Sigmoid colon (tissue), 7 donors: ENCODE measurements at places on chromosomes 13 and 19. TPM values are rescaled to one million over a fixed set of nuclear protein-coding genes. Genes with fewer than 3 reads are reported as not detected.

ZNF729 gene
- not detected for total RNA-seq

DNA sequence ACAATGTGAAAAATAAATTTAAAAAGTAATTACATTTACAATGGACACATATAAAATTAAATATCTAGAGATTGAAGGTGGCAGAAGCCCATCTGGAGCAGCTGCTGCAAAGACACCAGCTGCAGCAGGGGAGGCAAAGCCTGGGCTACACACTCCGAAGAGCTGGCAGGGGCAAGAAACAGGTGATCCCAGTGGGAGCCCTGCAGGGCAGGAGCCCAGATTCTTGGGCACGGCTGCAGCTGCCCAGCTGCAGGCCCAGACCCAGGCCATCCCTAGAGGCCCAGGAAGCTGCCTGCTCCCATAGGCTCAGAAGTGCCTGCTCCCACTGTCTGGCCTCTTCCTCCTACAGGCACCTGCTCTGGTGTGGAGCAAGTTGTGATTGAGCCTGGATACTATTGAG lies 1547.9 kb upstream of the SPRY2 start:
- H3K4me3 ChIP-seq: no peak overlapping the region
- DNase-seq: no peak
- no peaks in the 10 kb centered on the region for H3K4me1 ChIP-seq
- H3K27me3 ChIP-seq: no peaks in the 10 kb centered on the region
- no peaks in the 10 kb centered on the region for H3K36me3 ChIP-seq

HMG20B gene
- 114 TPM for total RNA-seq

SPRED3 gene
- 0.36 TPM for total RNA-seq

DNA sequence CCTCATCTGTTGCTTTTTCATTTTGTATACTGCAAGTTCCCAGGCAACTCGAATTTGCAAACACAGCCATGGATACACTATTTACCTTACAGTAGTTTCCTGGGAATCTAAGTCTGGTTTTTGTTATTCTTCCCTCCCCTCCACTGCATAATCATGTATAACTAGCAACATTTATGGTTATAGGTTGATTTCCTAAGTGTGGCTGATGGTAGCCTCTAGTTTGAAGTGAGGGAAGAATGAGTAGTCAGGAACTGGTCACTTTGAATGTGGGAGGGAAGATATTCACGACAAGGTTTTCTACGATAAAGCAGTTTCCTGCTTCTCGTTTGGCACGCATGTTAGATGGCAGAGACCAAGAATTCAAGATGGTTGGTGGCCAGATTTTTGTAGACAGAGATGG lies at the start of gene KCNRG:
Gene KCNRG (plus strand): TSS at position 187 of the 400 bp plus-strand sequence. CDS start 50 bp downstream, at position 237.
- H3K36me3 ChIP-seq: peaks cover 21% of the 10 kb centered on the region
- no peak within 1 kb of the TSS for H3K27ac ChIP-seq
- DNase-seq: no peak

F10 gene
- 6.1 TPM for total RNA-seq

GRCh38 chr19:1097810-1098176 lies 2.6 kb upstream of the POLR2E start:
- no peak overlapping the region for H3K4me3 ChIP-seq
- H3K36me3 ChIP-seq: no peaks in the 10 kb centered on the region
- no peaks in the 10 kb centered on the region for H3K27me3 ChIP-seq
- DNase-seq: no peak
- peak overlapping the region; percentile 100 for H3K27ac ChIP-seq

DNA sequence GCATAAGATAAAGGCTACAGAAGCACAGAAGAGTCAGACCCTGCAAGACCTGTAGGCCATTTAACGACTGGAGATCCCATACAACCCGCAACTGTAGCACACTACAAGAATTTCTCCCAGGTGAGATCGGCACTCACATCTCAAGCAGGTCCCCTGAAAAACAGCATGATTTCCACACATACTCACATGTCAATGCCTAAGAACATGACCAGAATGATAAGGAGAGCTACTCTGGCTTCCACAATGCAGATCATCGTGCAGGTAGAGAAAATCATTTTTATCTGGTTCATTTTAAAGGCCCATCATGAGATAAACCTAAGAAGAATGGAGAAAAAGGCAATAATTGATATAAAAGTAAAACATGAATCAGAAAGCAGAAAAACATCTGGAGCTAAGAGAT lies 17.5 kb upstream of the PEG3 start:
- no peak overlapping the region for H3K4me3 ChIP-seq
- H3K36me3 ChIP-seq: no peaks in the 10 kb centered on the region
- H3K27me3 ChIP-seq: no peaks in the 10 kb centered on the region
- no peak overlapping the region for H3K27ac ChIP-seq
- no peak for DNase-seq

DNA sequence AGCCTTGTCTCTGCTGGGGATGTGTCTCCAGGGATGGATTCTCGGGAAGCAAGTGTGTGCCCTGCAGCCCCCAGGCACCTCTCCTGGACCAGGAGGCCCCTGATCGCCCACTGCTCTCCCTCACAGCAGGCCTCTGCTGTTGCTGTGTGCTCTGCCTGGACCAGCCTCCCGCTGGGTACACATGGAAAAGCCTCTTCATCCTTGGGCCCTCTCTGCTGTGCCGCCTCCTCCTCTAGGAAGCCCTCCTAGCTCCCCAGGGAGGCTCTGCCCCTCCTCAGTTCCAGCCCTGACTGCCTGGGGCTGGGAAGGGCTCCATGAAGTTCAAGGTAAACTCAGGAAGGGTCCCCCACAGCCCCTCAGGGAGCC lies 12.0 kb downstream of the NDUFA11 start:
- DNase-seq: no peak
- no peak overlapping the region for H3K4me3 ChIP-seq
- peaks cover 8% of the 10 kb centered on the region for H3K36me3 ChIP-seq
- H3K27ac ChIP-seq: no peak overlapping the region

GRCh38 chr19:42216653-42217519 lies 591 bp downstream of the DEDD2 start:
- H3K4me3 ChIP-seq: peak overlapping the region; percentile 89
- H3K4me1 ChIP-seq: peaks cover 46% of the 10 kb centered on the region
- no peaks in the 10 kb centered on the region for H3K36me3 ChIP-seq
- no peaks in the 10 kb centered on the region for H3K27me3 ChIP-seq
- H3K27ac ChIP-seq: peak overlapping the region; percentile 89

DNA sequence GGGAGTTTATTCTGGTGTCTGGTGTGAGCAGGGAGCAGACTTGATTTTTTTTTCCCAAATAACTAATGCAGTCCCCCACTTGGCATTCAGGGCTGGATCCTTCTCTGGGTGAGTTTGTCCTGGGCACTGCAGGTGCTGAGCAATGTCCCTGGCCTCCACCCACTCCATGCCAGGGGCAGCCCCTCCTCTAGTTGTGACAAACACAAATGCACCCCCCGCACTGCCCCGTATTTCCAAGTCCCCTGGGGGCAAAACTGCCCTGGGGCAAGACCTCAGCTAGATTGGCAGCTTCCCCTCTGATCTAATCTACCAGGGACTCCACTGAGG lies 6.4 kb downstream of the MOB3A start:
- peaks cover 81% of the 10 kb centered on the region for H3K4me1 ChIP-seq
- H3K27me3 ChIP-seq: no peaks in the 10 kb centered on the region
- H3K36me3 ChIP-seq: peaks cover 6% of the 10 kb centered on the region
- H3K27ac ChIP-seq: peak overlapping the region; percentile 92
- DNase-seq: no peak

CACNG8 gene
- not detected for total RNA-seq

- no peak for DNase-seq
- H3K4me3 ChIP-seq: peak overlapping the region; percentile 29
- peaks cover 67% of the 10 kb centered on the region for H3K27me3 ChIP-seq
- no peaks in the 10 kb centered on the region for H3K4me1 ChIP-seq
These were observed 8.6 kb downstream of the C19orf25 start for GRCh38 chr19:1470305-1471009.

DNA sequence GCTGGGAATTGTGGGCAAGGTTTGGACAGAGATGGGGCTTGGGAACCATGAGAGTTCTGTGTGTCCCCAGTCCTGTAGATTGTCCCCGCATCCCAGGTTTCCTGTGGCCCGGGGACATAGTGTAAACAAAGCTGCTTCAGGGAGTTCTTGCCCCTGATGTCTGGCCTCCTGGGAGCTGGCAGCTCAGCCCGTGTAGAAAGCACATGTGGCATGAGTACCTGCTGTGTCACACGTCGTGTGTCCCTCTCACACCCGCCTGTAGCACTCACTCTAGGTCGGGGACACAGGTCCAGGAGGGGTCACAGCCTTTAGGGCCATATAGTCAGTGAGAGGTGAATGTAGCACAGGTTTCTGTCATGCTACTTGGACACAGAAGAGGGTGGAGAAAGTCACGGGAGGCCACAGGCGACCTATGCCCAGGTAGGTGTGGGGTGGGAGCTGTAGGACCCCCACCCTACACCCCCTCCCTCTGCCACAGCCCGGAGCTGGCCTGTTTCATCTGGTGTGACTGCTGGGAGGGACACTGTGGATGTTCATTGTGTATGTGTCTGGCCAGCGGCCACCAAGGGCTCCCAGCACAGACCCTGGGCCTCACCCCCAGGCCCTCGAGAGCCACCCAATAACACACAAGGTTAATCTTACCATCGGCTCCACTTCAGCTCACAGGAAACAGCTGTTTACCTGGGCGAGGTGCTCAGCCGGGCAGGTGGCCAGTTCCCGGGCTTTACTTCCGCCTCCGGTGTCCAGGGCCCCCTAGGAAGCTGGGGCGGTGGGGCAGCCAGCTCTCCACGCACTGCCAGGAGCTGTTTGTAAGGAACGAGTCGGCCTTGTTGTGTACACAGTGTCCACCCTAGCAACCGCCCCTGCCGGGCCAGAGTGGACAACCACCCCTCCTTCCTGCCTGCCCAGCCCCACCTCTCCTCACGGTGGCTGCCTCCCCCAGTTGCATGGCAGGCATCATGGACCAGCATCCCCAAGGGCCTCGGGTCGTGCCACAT lies 49.7 kb downstream of the COMP start:
- H3K4me3 ChIP-seq: no peak overlapping the region
- H3K27me3 ChIP-seq: no peaks in the 10 kb centered on the region
- no peak for DNase-seq
- H3K4me1 ChIP-seq: peaks cover 12% of the 10 kb centered on the region

- H3K36me3 ChIP-seq: no peaks in the 10 kb centered on the region
- no peak for DNase-seq
- no peaks in the 10 kb centered on the region for H3K27me3 ChIP-seq
- H3K4me1 ChIP-seq: peaks cover 12% of the 10 kb centered on the region
- no peak overlapping the region for H3K27ac ChIP-seq
These were observed 25.8 kb downstream of the LACC1 start for GRCh38 chr13:43905435-43906031.

DNA sequence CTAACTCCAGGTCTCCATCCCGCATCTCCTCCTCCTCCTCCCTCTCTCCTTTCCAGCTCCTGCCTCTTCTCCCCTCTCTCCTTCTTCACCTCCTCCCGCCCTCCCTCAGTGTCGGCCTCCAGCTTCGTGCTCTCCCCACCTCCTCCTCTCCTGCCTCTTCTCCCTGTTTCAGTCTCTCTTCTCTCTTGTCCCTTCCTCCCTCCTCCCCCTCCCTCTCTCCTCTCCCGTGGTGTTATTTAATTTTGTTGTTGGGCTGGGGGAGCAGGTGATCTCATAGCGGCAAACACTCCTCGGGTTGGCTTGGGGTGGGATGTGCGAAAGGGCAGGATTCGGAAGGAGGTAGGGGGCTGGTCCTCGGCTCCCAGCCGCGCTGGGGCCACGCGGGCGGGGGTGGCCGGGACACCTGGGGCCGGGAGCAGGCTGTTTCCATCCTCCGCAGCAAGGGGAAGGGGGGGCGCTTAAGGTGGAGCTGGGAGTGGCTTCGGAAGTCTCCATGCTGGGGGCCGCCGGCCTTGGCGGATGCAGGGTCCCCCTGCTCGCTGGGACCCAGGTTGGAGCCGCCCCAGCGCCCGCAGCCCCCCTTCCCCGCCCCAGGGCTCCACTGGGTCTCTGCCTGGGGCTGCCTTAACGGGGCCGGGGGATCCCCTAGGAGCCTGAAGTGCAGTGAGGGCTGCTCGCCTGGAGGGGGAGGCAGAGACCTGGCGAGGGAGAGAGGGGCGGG lies at the start of gene CA11:
Gene CA11 (minus strand): TSS at position 187 of the 721 bp plus-strand sequence. CDS start 555 bp downstream, outside the sequence.
- H3K4me1 ChIP-seq: peaks cover 18% of the 10 kb centered on the region
- H3K27me3 ChIP-seq: no peaks in the 10 kb centered on the region
- H3K36me3 ChIP-seq: no peaks in the 10 kb centered on the region
- peak within 1 kb of the TSS; percentile 92 for H3K27ac ChIP-seq

DNA sequence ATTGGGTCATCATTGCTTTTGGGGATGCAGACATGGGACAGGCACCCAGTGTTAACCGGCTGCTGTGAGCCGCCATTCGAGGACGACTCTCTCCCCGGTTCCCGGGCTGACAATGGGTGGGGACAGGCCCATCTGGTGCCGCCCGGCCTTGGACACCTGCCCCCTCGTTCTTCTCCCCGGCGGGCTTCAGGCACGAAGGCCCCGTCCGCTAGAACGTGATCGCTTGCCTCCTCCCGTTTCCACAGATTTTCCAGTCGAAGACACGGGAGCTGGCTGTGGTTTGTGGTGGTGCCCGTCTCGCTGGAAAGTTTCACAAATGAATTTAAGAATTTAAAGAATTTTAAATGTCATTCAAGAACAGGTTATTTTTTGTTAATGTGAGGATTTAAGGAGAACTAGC lies 2.0 kb downstream of the PALM start:
- peak overlapping the region; percentile 82 for H3K27ac ChIP-seq
- peaks cover 3% of the 10 kb centered on the region for H3K27me3 ChIP-seq
- DNase-seq: no peak
- H3K4me3 ChIP-seq: peak overlapping the region; percentile 95

DNA sequence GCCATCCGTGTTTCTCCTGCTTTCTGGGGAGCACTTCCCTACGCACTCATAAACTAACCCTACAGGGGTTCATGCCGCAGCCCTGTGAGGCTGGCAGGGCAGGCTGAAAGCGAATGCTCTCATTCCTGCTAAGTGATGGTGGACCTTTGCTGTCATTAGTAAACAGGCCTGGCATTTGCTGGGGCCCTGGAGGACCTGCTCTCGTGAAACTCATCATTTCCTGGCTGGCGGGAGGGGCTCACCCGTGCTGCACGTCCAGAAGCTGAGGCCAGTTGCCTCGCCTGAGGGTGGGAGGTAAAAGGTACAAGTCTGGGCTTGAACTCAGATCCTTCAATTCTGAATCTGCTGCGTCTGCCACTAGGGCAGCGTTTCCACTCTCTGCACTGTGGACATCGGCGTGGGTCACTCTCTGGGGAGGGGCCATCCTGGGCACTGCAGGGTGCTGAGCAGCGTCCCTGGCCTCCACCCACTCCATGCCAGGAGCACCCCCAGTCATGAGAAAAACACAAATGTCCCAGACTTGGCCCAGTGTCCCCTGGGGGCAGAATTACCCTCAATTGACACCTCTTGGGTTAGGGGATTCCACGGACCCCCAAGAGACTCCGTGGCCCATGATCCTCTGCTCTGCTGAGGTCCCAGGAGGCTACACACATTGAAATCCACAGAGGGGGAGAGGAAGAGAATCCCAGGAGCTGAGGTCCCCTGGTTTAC lies 7.0 kb downstream of the MOB3A start:
- H3K4me3 ChIP-seq: no peak overlapping the region
- H3K27ac ChIP-seq: peak overlapping the region; percentile 99
- H3K36me3 ChIP-seq: no peaks in the 10 kb centered on the region
- no peaks in the 10 kb centered on the region for H3K27me3 ChIP-seq
- no peak for DNase-seq
- peaks cover 93% of the 10 kb centered on the region for H3K4me1 ChIP-seq

GRCh38 chr19:39406656-39407409 lies at the start of gene ZFP36:
TSS of gene ZFP36 (plus strand) at chr19:39406847. CDS start at chr19:39406905, 58 bp downstream.
- no peaks in the 10 kb centered on the region for H3K27me3 ChIP-seq
- peak within 1 kb of the TSS; percentile 100 for H3K27ac ChIP-seq
- peak; percentile 98 for DNase-seq
